ENCODE measurements at places on chromosomes 5 and 9. TPM values are rescaled to one million over a fixed set of nuclear protein-coding genes. Genes with fewer than 3 reads are reported as not detected.
A peak's percentile ranks its signal among the peaks of the same experiment; 100 is the strongest.

- peak; percentile 69 for DNase-seq
These were observed 3.4 kb downstream of the PDLIM4 start for GRCh38 chr5:132260714-132261551.

DNA sequence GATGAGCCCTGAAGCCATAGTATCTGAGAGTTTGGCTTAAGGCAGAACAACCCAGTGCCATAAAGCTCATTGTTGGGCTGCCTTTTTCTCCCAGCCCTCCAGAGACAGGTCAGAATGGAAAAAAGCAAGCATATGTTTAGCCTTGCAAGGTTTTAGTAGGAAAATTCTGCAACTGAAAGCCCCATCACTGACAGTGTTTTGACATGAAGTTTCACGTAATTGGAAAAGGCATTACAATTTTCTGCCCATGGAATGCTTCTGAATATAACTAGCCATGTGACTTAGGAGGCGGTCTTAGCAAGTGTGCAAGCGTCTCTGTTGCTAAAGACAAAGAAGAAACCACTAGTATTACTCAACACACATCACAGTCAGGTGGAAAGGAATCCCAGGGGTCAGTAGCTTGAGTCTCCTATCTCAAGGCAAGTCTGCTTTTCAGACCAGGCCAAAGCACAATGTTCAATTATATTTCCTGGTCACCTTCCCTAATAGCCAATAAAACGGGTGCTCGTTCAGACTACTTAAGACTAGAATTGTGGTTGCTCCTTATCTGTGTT is 117.6 kb downstream of the CARTPT start:
- no peak for DNase-seq

DRD1 gene
- 0.15 TPM for total RNA-seq

PLPP7 gene
- 9.8 TPM for total RNA-seq

GRCh38 chr5:163682234-163682633 is 176.8 kb downstream of the MAT2B start:
- DNase-seq = no peak

DNA sequence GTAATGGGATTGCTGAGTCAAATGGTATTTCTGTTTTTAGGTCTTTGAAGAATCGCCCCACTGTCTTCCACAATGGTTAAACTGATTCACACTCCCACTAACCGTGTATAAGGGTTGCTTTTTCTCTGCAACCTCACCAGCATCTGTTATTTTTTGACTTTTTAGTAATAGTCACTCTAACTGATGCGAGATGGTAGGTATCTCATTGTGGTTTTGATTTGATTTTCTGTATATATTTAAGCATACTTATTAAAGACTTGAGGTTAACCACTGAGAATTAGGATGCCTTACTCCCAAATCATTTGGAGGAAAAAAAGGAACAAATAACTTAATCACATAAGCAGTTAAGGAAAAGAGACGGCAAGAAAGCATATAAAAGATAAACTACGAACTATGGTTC is 181.6 kb upstream of the FST start:
- DNase-seq = no peak

DNA sequence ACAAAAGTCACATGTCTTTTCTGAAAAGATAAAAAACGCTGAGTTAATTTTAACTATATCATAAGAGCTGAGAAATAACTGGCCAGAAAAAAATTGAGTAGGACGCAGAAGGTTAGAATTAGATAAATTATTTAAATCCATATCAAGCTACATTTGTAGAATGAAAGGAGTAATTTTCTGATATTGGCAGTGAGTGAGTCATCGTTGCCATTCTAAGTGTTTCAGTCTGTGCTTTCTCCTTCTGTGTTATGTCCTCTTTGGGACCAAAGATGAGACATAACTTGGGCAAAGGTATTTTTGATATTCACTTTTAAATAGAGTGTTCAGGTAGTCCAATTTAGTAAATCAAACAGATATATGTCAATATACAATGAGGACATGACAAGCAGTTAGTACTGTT is 34.4 kb upstream of the KCNN2 start:
- DNase-seq = no peak

- no peak for DNase-seq
These were observed 2.4 kb upstream of the UHRF2 start for GRCh38 chr9:6410633-6411032.

GRCh38 chr5:56729488-56729887 is 85.9 kb upstream of the MAP3K1 start:
- no peak for DNase-seq

DNA sequence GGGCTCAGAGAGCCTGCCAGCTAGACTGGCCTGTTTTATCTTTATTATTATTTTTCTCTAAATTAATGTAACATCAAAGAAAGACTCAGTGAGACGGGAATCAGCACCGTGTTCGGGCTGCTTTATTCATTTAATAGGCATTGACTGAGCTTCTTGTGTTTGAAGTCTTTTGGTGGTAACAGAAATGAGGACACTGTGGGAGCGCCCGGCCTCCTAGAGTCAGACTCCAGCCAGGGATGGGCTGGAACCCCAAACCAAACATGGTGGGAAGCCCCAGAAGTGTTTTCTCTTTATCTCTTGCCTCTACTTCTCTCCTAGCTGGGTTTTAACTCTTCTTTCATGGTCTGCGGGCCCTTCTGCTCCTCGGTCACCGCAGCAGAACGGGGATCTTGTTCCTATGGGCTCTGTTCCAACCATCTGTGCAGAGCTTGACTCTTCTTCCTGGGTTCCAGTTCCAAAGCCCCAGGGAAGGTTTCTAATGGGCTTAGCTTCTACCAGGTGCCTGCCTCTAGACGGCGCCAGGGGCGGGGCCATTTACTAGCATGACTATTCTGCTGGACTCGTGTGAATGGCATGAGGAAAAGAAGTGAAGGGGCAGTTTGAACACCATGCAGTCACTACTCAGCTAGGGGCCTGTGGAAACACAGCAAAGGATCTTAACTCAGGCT is 123.8 kb downstream of the FGF18 start:
- DNase-seq = no peak

DNA sequence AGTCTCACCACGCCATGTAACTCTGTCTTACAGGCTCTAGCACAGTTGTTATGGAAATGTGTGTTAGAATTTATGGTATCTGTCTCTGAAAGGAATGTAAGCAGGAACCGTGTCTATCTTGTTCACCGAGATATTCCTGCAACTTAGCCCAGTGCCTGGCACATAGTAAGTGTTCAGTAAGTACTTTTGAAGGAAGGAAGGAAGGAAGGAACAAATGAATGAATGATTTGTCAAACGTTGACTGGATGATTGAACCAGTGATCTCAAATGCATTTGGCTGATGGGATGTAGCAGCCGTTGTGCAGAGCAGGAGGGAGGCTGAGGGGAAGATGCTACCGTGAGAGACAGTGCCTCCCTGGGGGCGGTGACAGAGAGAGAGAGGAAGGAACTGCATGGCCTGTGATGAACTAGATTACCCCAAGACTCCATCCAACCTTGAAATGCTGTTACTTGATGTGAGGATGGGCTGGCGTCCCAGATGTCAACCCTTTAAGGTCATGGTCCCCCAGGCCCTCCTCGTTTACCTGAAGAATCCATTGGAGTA is 47.5 kb upstream of the PPARGC1B start:
- no peak for DNase-seq

DNA sequence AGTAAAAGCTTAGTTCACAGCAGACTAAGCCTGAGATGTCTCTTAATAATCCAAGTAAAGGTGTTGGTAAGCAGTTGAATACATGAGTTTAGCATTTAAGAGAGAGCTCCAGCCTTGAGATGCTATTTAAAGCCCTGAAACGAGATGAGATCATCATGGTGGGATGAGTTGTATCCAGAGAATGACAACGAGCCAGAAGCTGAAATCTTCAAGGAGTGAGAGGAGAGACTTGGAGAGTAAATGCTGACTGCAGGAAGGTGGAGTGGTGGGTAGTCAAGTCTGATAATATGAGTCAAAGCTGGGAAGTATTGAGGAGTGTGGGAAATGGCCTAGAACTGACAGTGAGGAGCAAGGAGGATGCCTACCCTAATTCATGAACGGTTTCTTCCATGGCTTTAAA is 53.7 kb downstream of the PLAC8L1 start:
- no peak for DNase-seq

IL3 gene
- total RNA-seq = not detected

All from ovary (tissue), 10 donors.